ENCODE measurements at places on chromosomes 11 and 22.

GRCh38 chr11:118295815-118296454, 8.6 kb upstream of the CD3E start:
- peak; percentile 18 for DNase-seq

GRCh38 chr11:90536301-90536700, 313.5 kb upstream of the CHORDC1 start:
- DNase-seq, result no peak

GRCh38 chr11:103340956-103341355, 231.7 kb downstream of the DYNC2H1 start:
- no peak for DNase-seq

GRCh38 chr11:43972366-43972765, 29.9 kb downstream of the C11orf96 start:
- DNase-seq, result no peak

GRCh38 chr11:13942971-13943381, 19.5 kb upstream of the SPON1 start:
- no peak for DNase-seq

GRCh38 chr11:68641880-68642279, 42.5 kb upstream of the GAL start:
- DNase-seq, result no peak

DNA sequence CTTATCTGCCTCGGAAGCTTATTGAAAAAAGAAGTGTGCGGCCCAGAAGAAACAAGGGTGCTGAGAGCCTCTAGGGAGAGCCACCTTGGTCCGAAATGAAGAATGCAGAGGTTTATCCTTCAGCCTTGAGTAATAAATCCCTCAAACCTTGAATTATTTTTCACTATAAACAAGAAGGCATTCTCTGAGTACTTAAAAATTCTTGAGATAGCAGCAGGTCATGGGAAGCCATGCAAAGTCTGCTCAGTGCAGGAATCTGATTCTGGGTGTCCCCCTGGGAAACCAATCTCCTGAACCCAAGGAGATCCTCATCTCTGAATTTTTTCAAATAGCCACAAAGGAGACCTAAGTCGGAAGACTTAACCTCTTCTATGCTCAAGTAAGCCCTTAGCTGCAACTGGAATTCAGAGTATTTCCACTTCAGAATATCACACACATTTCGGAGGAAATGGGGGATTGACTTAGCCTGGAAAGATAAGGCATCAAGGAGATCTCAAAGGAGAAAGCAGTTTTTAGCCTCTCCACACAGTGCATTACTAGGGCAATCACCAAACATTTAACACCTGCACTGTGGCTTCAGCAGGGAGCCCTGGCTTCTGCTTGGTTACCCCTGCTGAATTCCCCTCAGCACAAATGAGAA, 365.0 kb downstream of the ETS1 start:
- no peak for DNase-seq

GRCh38 chr11:69463181-69463994, 18.1 kb upstream of the LINC01488 start:
- no peak for DNase-seq

GRCh38 chr22:40202225-40202944, 24.7 kb downstream of the TNRC6B start:
- DNase-seq, result no peak

DNA sequence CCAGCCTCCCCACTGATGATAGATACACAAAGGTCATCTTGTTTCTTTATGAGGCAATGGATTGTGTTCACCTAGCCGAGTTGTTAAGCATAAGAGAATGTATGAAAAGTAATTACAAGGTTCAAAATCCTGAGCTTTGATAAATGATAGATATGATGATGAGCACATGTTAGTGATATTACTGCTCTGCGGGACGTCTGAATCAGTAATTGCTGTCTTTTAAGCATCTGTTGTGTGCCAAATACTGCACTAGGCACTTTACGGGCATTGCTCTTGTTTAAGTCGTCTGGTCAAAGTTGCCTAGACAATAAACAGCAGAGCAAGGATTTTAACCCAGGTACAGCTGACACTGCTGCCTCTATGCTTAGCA, 559 bp upstream of the RNF141 start:
- no peak for DNase-seq

DNA sequence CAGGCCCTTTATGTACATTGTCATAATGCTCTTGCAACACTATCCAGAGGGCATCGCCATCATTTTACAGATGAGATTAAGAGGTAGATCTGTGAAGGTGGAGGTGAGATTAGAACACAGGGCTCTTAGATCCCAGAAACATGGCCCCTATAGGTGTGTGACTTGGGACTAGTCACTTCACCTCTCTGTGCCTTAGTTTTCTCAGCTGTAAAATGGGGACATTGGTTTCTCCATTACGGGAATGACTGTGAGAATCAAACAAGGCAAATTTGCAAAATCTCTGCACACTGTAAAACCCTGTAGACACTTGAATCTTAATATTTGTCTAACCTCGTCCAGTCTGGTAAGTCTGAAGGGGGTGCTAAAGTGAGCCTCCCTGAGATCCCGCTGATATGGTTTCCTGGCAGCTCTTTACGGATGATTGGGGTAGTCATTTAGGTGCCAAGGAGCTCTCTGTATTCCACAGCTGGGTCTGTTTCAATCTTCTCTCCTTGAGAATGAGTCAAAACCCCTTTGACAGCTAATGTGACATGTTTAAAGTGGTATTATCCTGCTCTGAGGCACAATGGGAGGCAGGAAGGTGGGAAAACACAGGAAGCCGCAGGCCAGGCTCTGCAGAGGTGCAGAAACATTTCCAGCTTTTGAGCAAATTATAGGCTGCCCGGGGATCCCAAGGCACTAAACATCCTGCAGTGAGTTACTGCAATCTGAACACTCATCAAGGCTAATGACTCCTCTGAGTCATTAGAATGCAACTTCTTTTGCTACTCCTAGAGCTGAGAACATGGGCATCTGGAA, 140.8 kb downstream of the CCDC81 start:
- DNase-seq, result no peak

- DNase-seq, result no peak
These were observed 77.0 kb downstream of the RAB38 start for GRCh38 chr11:88098289-88098688.
